ENCODE measurements at places on chromosomes 3 and 15.

DNA sequence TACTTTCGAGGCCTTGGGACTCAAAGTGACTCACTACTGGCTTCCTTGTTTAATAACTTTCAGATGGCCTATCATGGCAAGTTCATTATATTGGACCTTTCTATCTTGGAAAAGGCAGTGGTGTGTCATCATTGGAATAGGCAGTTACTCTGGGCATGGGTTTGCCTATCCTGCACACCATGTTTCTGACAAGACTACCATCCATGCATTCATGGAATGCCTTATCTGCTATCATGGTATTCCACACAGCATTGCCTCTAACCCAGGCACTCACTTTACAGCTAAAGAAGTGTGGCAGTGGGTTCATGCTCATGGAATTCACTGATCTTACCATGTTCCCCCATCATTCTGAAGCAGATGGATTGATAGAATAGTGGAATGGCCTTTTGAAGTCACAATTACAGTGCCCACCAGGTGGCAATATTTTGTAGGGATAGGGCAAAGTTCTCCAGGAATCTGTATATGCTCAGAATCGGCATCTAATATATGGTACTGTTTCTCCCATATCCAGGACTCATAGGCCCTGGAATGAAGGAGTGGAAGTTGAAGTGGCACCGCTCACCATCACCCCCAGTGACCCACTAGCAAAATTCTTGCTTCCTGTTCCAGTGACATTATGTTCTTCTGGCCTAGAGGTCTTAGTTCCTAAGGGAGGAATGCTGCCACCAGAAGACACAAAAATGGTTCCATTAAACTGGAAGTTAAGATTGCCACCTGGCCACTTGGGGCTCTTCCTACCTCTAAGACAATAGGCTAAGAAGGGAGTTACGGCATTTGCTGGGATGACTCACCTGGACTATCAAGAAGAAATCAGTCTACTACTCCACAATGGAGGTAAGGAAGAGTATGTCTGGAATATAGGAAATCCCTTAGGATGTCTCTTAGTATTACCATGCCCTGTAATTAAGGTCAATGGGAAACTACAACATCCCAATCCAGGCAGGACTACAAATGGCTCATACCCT lies 1161.4 kb downstream of the SI start:
- DNase-seq: no peak

- no peak for DNase-seq
Measured at GRCh38 chr15:55256281-55257011, 33.2 kb downstream of the RAB27A start.

GRCh38 chr15:79593119-79593869 lies 161.2 kb downstream of the MINAR1 start:
- DNase-seq: no peak

GRCh38 chr15:62365795-62366442 lies 200.8 kb upstream of the C2CD4B start:
- no peak for DNase-seq

GRCh38 chr15:43219929-43220928 lies 589 bp downstream of the EPB42 start:
- DNase-seq: no peak

- DNase-seq: no peak
Measured at GRCh38 chr15:65338823-65339222, 34.3 kb downstream of the RNU5B-1 start.

DNA sequence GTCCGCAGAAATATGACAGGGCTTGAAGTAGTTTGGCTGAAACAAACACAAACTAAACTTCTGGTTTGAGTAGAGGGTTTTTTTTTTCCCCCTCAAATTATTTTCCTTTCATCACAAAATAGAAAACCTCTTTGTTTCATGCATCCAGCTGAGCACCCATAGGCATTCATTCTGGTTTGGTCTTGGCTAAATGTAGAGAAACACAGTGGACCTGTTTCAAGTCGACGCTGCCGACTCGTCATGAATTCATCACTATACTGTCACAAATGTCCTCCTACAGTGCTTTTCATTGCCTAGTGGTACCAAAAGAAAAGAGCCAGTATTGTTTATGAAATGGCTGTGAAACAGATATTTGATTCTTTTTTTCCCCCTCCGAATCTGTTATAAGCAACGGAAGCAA lies 52.4 kb upstream of the GYG1 start:
- DNase-seq: no peak

GRCh38 chr3:189772584-189772983 lies 141.4 kb downstream of the TP63 start:
- DNase-seq: no peak

GRCh38 chr15:25331404-25331803 lies 107.4 kb downstream of the UBE3A start:
- no peak for DNase-seq

- DNase-seq: no peak
Measured at GRCh38 chr3:61894988-61895935, 333.9 kb downstream of the PTPRG start.

GRCh38 chr3:58101499-58102389 lies 93.5 kb downstream of the FLNB start:
- DNase-seq: no peak

DNA sequence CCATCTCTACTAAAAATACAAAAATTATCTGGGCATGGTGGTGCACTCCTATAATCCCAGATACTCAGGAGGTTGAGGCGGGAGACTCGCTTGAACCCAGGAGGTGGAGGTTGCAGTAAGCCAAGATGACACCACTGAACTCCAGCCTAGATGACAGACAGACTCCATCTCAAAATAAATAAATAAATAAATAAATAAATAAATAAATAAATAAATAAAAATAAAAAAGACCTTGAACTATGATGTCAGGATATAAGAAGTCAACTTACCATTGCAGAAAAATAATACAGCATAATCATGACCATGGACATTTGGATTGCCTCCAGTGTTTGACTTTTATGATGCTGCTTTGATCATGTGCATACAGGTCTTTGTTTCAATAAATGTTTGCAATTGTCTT lies 484.3 kb upstream of the ROBO1 start:
- no peak for DNase-seq

All from cardiac septum (tissue), 1 donor.